ENCODE measurements at places on chromosomes 6 and 20.
A peak's percentile ranks its signal among the peaks of the same experiment; 100 is the strongest.

DNA sequence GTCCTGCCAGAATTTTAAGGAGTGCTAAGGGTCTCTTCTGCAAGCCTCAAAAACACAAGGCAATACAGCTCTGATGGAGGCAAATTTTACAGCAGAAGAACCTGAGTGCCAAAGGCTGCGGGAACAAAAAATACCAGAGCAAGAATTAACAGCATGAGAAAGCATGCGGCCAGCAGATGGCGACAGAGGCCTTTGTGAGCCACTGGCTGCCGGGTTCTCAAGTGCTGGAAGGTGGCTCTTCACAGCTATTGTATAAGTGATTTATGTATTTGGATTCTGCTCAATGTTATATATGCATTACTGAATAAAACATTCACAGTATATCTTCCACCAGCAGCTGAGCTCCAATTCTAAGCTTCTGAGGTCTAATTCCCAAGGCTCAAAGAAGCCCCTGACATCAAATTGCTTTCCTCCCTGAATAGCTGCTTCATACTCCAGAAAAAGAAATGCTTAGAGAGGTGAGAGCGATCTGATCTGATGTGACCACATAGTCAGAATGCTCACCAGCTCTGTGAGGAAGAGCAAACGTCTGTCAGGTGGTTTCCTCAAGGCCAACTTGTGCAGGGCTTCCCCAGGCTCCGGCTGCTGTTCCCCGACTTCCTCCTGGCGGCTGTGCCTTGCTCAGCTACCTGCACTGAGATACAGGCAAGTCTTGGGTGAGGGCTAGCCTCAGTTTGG, 58.6 kb downstream of the PPP1R3G start:
- H3K27ac ChIP-seq = no peak overlapping the region
- peak; percentile 87 for DNase-seq
- H3K4me3 ChIP-seq = no peak overlapping the region
- peaks cover 1% of the 10 kb centered on the region for H3K4me1 ChIP-seq
- no peaks in the 10 kb centered on the region for H3K36me3 ChIP-seq

- no peaks in the 10 kb centered on the region for H3K4me1 ChIP-seq
- no peaks in the 10 kb centered on the region for H3K36me3 ChIP-seq
- no peak overlapping the region for H3K27ac ChIP-seq
- no peaks in the 10 kb centered on the region for H3K27me3 ChIP-seq
- no peak for DNase-seq
Measured at GRCh38 chr6:78538002-78538401, 329.3 kb upstream of the IRAK1BP1 start.

DNA sequence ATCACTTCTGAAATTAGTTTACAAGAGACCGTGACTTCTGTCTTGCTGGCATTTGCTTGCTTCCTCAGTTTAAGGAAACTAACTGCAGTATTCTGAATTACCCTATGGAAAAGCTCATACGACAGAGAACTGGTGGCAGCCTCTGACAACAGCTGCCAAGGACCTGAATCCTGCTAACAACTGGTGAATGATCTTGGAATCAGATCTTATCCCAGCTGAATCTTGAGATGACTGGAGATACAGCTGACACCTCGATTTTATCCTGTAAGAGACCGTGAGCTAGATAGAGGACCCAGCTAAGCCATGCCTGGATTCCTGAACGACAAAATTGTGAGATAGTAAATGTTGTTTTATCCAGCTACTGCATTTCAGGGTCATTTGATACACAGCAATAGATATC, 202.3 kb downstream of the OGFRL1 start:
- H3K27ac ChIP-seq = no peak overlapping the region
- H3K36me3 ChIP-seq = no peaks in the 10 kb centered on the region
- no peak overlapping the region for H3K4me3 ChIP-seq
- DNase-seq = no peak
- H3K4me1 ChIP-seq = no peaks in the 10 kb centered on the region
- H3K27me3 ChIP-seq = peaks cover 4% of the 10 kb centered on the region

GRCh38 chr20:48132834-48133233, 347.6 kb upstream of the SULF2 start:
- H3K4me1 ChIP-seq = no peaks in the 10 kb centered on the region
- H3K4me3 ChIP-seq = no peak overlapping the region
- no peak for DNase-seq
- H3K27ac ChIP-seq = no peak overlapping the region
- H3K36me3 ChIP-seq = no peaks in the 10 kb centered on the region

- H3K36me3 ChIP-seq = no peaks in the 10 kb centered on the region
- peaks cover 24% of the 10 kb centered on the region for H3K4me1 ChIP-seq
- H3K27ac ChIP-seq = peak overlapping the region; percentile 10
- H3K4me3 ChIP-seq = peak overlapping the region; percentile 89
- H3K27me3 ChIP-seq = peaks cover 21% of the 10 kb centered on the region
Measured at GRCh38 chr6:144286503-144287393, 1.6 kb downstream of the UTRN start.

- no peaks in the 10 kb centered on the region for H3K4me1 ChIP-seq
- no peak for DNase-seq
- no peak overlapping the region for H3K27ac ChIP-seq
- peaks cover 14% of the 10 kb centered on the region for H3K27me3 ChIP-seq
- no peak overlapping the region for H3K4me3 ChIP-seq
- H3K36me3 ChIP-seq = no peaks in the 10 kb centered on the region
Measured at GRCh38 chr6:151616091-151616513, 122.3 kb downstream of the CCDC170 start.

DNA sequence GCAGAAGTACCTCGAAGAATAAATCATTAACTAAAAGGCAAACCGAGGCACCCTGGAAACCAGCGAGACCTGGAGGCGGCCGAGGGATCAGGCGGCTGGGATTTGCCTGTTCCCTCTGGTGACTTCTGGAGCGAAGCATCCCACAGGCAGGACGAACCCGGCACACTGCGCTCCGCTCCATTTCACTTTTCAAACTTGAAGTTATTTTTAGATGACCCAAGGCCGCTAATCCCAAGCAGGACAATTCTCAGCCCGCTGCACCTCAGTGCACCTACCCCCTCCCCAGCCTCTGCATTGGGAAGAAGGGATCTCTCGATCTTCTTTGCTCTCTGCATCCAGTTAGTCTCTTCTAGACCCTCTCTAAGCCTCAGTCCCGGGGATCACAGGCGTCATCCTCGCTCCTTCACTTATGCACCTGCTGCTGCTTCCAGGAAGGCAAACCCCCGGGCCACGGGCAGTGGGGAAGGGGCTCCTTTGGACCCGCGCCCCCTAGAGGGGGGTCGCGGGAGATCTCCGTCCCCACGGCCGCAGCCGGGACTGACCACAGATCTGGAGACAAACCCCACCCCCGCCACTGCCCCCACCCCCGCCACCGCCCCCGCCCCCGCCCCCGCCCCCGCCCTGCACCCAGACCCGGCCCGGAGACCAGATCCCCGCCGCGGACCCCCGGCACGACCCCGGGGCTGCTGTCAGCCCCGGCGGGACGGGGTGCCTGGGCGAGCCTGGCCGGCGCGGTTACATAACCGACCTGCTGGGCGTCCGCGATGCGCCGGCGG, 636 bp downstream of the RCAN2 start:
- DNase-seq = no peak
- H3K4me1 ChIP-seq = peaks cover 9% of the 10 kb centered on the region
- no peak overlapping the region for H3K27ac ChIP-seq
- no peaks in the 10 kb centered on the region for H3K36me3 ChIP-seq

- H3K4me1 ChIP-seq = peaks cover 3% of the 10 kb centered on the region
- peaks cover 5% of the 10 kb centered on the region for H3K27me3 ChIP-seq
- H3K4me3 ChIP-seq = no peak overlapping the region
Measured at GRCh38 chr6:163708466-163708865, 293.9 kb downstream of the QKI start.

Data from activated CD4-positive, alpha-beta memory T cell treated with anti-CD3 and anti-CD28 coated beads, Interleukin-2, amount 10 ng/mL, durations not matched to agents 7 days and 5 days (primary cell).